ENCODE measurements at places on chromosomes 6 and 20.
A peak's percentile ranks its signal among the peaks of the same experiment; 100 is the strongest.

GRCh38 chr20:37363221-37364012 lies 17.5 kb downstream of the SRC start:
- no peak for DNase-seq

DNA sequence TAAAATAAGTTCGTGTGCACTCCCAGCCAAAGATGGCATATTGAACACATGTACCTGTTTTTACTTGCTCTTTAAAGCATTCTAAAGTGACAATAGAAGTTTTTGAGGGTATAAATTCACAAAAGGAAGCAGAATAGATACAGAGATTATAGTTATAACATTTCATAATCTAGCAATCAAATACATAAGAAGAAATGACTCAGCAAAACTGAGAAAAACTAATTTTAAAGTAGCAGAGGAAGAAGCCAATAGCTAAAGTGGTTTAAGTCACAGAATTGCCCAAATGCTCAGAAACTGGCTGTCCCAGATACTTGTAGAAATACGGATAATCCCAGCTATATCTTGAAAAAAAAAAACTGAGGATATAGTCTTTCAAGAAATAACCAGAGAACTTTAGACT lies 49.2 kb upstream of the TBC1D32 start:
- DNase-seq = no peak

DNA sequence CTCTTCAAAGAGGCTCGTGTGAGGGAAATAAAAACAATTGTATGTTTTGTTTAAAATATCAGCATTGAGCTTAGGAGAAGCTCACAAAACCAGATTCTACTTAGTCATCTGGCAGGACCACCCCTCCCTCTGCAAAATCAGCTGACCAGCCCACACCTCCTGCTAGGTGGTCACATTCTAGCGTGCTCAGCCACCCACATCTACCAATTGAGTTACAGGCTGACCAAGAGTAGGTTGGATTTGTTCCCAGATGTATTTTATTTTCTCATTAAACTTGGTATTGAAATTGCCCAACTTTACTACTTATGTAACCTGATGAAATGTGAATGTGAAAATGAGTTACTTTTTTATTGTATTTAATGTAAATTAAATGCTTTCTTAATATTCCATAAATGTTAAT lies 56.2 kb downstream of the SLC22A2 start:
- no peak for DNase-seq

- no peak for DNase-seq
Measured at GRCh38 chr6:139834232-139834631, 459.8 kb upstream of the CITED2 start.

- DNase-seq = no peak
Measured at GRCh38 chr20:44858606-44859360, 26.7 kb upstream of the YWHAB start.

GRCh38 chr6:144606083-144606482 lies 320.9 kb downstream of the UTRN start:
- no peak for DNase-seq

DNA sequence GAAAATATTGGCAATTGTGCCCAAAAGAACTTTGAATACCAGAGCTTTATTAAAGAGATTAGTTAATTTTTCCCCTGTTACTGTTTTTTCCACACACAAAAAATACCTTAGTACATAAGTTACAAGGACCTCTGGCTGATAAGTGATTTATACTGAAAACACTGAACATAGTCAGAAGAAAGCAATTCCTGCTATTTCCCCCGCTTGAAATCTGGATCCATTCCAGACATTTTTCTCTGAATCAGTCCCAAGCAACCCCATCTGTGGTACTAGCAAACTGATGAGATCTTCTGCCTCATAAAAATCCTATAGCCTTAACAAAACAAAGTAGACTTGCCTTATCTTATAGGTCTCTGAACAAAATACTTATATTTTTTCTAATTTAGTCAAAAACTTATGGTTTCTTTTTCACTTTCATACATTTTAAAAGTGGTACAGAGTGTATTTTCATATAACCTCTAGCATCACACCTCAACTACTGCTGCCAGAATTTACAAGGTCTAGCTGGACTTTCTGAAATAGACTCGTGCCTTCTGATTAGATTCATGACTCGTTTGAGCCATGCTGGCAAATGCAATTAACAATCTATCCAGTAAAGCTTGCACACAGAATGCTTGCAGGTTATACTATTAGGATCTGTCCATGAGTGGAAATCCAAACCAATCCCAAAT lies 111.9 kb downstream of the TBX18 start:
- DNase-seq = peak; percentile 85

GRCh38 chr6:167570460-167571400 lies 245.8 kb downstream of the TTLL2 start:
- no peak for DNase-seq

DNA sequence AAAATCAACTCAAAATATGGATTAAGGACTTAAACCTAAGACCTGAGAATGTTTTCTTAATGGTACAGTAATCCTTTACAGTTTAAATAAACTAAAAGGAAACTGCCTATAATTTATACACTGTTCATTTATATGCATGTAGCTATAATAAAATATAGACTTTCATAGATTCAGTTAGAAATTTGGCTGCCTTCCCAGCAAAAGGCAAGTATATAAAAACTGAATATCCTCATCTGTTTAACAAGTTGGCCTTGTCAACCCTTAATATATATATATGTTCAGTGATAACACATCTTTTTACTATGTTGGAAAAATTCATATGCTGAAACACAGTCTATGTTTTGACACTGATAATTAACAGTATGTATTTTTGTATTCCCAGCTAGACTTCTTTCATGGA lies 123.1 kb downstream of the GRIK2 start:
- DNase-seq = no peak

DNA sequence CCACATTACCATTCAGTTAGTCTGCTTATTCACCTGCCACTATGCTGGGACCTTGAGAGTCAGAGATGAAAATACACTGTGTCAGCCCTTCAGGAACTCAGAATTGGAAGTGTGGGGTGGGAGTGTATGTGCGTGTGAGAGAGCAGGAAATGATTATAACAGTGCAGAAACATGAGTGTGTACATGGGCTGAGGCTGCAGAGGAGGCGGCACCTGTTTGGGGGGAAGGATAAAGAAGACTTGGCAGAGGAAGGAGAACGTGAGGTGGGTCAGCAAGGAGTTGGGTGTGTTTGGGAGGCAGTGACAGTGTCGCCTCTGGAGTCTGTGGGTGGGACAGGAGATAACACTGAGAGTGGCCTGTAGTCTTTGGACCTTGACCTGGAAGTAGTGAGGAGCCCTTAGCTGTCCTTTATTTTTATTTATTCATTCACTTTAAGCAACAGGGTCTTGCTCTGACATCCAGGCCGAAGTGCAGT lies 3.1 kb downstream of the CHMP4B start:
- DNase-seq = no peak

GRCh38 chr20:25090492-25091429 lies 8.8 kb upstream of the VSX1 start:
- DNase-seq = no peak

DNA sequence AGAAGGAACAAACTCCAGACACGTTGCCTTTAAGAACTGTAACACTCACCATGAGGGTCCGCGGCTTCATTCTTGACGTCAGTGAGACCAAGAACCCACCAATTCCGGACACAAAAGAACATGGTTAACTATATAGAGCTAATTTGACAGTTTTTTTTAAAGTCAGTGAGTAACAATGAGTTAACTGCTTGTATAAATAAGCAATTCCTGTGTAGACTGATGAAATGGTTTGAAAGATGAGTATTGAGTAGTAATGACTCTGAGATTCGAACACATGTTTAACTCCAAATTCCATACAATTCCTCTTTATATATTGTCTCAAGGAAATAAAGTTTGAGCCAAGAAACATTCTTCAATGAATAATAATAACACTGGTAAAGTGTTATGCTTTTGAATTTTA lies 478.0 kb downstream of the MMUT start:
- DNase-seq = no peak

- DNase-seq = no peak
Measured at GRCh38 chr6:142359271-142359960, 57.6 kb downstream of the ADGRG6 start.

DNA sequence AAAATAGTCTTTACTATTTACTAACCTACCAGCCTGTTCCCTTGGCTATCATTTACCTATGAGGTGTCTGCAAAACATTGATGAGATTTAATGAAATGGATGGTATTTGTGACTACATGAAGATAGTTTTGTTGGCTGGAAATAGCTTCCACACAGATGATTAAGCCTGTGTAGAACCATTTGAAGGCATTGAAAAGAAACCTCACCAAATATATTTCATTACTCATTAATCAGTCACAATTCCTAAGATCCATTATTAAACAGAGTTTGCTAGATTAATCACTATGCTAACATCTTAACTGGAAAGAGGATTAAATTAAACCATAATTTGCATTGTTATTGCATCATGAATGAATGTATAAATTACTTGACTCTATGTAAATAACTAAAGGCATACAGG lies 560.3 kb downstream of the BMP2 start:
- DNase-seq = no peak

DNA sequence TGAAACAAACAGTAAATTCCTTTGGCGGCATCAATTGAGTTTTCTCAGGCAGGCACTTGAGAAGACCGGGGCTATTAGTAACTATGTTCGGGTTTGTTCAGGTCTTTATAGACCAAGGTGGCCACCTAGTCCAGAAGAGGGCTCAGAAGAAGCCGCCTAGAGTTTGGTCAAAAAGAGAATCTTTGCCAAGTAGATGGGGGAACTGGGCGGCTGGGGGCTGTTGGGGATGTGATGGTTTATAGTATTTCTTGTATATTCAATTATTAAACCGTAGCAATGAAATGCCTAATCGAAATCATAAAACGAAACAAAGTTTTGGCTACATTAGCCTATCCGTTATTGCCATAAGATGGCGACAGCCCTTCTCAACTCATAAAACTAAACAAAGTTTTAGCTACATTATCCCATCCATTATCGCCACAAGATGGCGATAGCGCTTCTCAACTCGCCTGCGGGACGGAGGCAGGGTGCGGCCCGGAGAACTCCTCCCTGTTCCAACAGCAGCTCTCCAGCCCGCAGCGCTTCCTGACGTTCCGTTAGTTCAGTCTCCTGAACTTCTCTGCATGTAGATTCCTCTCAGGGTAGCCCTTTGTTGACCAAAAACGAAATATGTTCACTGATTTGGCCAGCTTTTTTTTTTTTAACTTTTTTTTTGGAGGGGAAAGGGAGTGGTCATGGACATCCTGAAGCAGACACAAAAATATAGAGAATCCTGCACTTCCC lies 120.5 kb upstream of the PRSS16 start:
- peak; percentile 38 for DNase-seq

- no peak for DNase-seq
Measured at GRCh38 chr6:27839626-27840475, 72.3 kb downstream of the OR2B2 start.

DNA sequence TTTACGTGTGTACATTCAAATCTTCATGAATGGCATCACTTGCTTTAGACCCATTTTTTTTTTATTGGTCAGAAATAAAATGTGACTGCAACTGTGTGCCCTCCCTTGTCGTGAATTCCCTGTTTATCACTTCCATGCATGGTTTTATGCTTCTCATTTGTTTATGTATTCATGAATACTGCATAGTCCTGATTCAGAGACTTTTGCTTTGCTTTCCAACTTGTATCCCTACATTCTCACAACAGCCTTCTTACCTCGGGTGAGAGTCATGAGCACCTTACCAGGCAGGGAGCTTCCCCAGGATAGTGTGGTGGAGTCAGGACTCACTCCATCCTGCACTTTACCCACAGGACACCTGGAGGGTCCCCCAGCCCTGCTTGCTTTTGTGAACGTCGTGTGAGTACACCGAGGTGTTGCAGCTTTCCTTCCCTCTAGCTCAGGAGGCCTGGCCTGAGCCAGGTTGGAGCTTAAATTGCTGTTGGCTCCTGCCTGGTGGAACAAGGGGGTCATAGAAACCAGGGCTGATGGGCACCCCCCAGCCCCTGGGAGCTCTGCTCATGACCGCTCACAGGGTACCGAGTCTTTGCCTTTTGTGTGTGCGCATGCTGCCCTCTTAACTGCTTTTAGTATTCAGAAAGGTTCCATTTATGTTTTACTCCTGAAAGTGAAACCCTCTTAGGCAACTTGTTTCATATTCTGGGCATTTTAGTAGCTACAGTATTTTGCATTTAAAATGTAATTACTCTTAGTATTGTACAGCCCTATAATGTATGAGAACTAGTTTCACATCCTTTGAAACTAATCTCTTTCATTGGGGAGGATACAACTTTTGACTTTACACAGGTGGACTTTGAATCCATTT lies 66.0 kb downstream of the CDS2 start:
- DNase-seq = no peak

DNA sequence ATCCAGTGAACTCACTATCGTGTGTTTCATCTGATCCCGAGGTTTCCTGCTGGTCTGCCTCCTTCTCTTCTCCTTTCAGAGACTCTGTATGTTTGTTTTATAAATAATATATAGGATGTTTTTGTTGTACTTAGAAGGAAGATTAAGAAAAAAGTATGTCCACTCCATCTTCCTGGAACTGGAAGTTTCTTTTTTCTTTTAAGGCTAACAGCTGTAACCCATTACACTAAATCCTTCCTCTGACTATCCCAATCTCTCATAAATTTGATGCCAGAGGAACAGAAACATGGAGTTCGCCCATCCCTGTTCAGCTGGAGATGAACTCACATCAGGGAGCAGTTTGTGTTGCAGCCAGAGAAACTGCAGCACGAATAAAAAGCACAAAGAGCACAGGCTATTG lies 20.7 kb downstream of the RIPK1 start:
- no peak for DNase-seq

DNA sequence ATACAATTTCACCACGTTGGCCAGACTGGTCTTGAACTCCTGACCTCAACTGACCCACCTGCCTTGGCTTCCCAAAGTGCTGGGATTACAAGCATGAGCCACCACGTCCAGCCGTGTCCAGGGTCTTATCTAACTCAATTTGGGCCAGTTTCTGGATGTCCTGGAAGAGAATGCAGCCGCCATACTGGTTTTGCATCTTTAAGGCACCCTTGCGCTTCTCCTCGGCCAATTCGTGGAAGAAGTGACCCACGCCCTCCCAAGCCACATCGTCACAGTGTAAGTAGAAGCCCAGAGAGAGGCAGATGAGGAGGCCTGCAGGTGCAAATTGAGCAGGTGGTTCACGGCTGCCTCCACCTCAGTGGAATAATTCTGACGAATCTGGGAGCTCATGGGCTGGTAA lies 3.7 kb upstream of the ZNF335 start:
- no peak for DNase-seq

DNA sequence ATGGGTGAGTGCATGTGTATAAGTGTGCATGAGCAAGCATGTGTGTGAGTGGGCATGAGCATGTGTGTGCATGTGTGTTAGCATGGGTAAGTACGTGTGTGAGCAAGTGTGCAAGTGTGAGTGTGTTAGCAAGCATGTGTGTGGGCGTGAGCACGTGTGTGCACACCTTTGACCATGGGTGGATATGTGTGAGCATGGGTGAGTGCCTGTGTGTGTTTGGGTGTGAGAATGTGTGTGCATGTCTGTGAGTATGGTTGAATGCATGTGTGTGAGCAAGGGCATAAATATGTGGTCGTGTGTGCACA lies 84.6 kb downstream of the DLL1 start:
- DNase-seq = no peak
